ENCODE measurements at places on chromosomes 4 and X.

GRCh38 chr4:33537527-33537926, 2706.8 kb downstream of the ARAP2 start:
- DNase-seq, result no peak

DNA sequence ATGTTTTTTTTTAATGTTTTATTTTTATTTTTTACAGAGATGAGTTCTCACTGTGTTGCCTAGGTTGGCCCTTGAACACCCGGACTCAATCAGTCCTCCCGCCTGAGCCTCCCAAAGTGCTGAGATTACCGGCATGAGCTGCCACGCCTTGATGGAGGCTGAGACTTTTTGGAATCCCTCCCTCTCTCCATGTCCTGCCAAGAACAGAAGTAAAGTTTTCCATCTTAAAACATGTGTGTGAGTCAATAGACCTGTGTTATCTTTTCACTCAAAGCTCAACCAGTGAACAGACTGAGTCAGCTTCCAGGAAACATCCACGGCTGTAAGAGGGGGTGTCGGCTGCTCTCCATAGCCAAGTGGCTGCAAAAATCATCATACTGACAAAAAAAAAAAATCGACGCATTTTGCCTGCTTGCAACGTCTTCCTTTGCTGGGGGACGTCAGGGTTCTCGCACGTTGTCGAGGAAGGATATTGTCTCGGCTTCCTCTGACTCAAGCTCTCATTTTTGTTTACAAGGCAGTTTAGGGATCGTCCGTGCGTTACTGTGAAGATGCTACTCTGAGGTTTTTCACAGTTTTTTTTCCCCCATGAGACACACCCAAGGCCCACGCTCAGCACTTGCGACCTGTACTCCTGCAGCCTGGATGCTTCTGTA, 10.0 kb upstream of the ASMTL start:
- peak; percentile 34 for DNase-seq

DNA sequence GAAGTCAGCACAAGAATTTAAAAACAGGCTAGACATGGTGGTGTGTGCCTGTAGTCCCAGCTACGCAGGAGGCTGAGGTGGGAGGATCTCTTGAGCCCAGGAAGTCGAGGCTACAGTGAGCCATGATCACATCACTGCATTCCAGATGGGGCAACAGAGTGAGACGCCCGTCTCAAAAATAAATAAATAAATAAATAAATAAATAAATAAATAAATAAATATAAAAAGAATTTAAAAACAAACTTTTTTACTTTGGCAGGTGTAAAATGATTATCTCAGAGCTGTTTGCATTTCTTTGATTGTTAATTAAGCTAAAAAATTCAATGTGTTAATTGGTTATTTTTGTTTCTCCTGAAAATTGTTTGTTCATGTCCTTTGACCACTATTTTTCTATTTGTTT, 97.5 kb upstream of the RPS6KA3 start:
- no peak for DNase-seq

- DNase-seq, result no peak
These were observed 371.3 kb upstream of the INTU start for GRCh38 chr4:127261476-127261875.

DNA sequence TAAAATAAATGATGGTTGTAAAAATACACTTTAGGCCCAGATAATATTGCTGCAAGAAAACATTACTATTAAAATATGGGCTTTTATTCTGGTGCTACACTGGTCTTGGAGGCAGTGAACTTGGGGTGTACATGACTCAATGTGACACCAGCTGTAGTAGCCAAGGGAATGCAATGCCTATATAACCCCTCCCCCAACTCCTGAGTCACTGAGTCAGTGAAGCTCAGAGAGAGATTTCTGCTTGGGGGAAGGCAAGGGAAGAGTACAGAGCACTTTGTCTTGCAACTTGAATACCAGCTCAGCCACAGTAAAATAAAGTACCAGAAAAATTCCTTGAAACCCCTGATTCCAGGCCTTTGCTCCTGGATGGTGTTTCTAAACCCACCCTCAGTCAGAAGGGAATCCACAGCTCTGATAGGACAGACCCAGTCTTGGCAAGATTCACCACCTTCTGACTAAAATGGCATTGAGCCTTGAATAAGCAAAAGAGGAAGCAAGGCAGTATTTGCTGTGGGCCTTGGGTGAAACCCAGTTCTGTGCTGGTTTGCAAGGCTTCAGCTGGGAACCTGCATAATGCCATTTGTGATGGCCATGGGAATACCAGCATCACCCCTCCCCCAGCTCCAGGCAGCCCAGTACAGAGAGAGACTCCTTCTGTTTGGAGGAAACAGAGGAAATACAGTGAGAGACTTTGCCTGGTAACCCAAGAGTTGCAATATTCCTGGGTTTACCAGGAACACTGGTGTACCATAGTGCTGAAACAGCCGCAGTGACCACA, 209.9 kb downstream of the IQCM start:
- DNase-seq, result no peak

- no peak for DNase-seq
These were observed 82.6 kb downstream of the ANXA3 start for GRCh38 chr4:78634011-78634664.

- no peak for DNase-seq
These were observed 21.1 kb downstream of the CTBP1 start for GRCh38 chr4:1227816-1228215.

DNA sequence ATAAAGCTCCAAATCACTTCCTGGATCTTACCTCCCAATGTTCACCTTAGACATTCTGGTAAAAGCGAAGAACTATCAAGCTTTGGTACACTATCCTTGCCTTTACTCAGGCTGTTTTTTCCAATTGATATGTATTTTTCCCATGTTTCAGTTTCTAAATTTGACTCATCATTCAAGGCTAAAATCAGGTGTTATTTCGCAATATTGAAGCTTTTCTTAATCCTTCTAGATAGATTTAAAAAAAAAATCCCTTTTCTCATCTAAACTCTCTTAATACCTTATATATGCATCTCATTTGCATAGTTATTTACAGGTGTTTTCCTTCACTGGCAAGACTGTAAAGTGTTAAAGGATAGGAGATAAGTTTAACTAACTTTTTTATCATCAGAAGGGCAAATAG, 608.1 kb upstream of the FAM241A start:
- no peak for DNase-seq

DNA sequence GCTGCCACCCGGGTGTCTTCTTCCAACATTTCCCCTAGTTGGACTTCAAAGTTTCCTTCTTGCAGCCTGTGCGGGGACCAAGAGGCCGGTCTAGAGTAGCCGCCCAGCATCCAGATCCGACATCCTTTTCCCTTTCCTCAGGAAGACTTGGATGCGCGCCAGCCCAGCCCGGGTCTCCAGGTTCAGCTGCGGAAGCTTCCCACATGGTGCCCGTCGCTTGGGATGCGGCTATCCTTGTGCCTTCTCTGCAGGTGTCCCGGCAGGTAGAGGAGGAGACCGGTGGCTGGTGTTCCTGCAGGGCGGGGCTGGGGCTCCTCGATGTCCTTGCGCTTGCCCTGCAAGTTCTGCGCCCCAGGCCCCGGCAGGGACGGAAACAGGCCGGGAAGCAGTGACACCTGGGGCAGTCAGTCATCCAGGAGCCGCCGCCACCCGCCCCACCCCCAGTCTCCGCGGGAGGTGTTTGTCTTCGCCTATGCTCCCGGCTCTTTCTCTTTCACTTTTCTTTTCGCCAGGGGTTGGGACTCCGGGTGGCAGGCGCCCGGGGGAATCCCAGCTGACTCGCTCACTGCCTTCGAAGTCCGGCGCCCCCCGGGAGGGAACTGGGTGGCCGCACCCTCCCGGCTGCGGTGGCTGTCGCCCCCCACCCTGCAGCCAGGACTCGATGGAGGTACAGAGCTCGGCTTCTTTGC, at the start of gene IL15:
TSS of gene IL15 (plus strand) at position 502 of the 689 bp plus-strand sequence. CDS start 82,882 bp downstream, outside the sequence.
- peak; percentile 26 for DNase-seq

- no peak for DNase-seq
These were observed 40.1 kb upstream of the RPA4 start for GRCh38 chrX:96843566-96843965.

DNA sequence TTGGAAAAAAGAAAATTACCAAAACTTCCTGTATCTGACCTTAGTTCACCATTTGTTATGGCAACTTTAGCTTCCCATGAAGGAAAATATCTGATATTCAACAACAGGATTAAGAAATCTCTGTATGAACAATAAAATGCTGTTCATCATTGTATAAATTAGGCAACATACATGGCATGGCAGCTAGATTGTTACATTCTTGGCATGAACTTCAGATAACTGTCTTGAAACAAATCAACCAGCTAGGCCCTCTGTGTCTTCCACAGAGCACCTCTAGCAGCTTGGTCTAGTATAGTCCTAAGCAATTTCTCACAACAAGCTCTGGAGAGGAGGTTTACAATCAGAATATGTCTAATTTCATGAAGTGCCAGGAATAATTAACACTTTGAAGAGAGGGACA, 105.4 kb upstream of the PCDH7 start:
- no peak for DNase-seq

DNA sequence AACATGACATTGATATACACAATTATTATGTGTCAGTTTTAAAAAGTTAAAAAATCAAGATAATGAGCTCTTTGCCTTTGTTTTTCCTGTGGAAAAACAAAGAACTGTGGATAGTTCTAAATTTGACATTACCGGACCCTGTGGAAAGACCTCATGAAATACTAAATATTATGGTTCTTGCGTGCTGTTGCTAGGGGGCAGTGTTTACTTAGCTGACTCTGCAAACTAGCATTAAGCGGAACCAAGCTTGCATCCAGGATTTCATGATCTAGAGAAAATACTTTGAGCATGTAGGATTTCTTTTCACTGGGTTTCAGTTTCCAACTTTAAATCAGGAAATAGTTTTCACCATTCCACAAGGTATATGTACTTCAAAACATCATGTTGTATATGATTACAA, 33.6 kb downstream of the CLCN4 start:
- DNase-seq, result no peak

- DNase-seq, result no peak
These were observed 133.6 kb upstream of the GIMD1 start for GRCh38 chr4:106502106-106502699.
